ENCODE measurements at places on chromosomes 11 and 22.

GRCh38 chr22:33034753-33035152 lies 23.4 kb downstream of the SYN3 start:
- DNase-seq, result no peak

DNA sequence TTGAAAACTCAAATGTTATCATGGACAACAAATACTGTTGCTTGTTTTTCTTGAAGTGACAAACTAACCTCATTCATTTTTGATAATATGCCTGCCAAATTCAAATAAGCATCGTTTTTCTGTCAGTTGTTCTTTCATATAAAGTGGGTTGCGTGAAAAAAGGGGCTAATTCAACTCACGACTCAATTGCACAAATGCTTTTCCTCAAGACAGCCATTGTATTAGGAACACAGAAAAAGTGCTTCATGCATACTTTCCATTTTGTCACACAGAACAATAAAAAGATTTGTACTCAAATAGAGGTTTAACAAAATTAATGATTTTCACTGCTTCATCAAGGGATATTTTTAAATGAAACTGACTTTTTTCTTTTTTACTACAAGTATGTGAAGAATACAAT lies 94.6 kb upstream of the ALKBH3 start:
- no peak for DNase-seq

DNA sequence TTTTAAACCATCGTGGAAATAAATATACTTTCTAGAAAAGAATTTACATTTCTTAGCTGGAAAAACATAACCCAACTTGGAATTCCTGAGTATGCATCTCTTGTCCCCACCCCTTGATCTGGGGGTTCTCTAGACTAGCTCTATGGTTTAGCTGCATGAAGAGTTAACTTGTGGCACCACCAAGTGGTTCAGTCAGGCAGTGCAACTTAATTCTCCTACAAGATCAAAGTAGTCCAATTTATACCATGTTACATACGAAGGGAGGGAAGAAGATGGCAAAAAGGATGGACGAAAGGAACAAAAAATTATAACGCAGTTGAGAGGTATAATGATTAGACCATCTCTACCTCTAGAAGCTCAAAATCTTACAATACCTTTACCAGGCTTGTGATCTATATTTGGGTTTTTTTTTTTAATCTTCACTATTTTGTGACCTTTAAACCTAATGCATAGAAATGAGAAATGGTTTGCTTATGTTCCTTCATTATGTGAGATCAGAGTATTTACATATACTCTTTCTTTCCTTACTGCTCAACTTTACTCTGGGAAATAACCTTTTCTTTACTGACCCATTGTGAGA lies 28.5 kb upstream of the ALKBH3 start:
- no peak for DNase-seq

GRCh38 chr11:111120161-111120560 lies 125.4 kb upstream of the POU2AF2 start:
- DNase-seq, result no peak

GRCh38 chr11:110093407-110094297 lies 460 bp downstream of the ZC3H12C start:
- DNase-seq, result no peak

- DNase-seq, result no peak
Measured at GRCh38 chr11:38448284-38448683, 1850.2 kb upstream of the RAG2 start.

GRCh38 chr11:80173371-80174136 lies 732.7 kb upstream of the TENM4 start:
- no peak for DNase-seq

DNA sequence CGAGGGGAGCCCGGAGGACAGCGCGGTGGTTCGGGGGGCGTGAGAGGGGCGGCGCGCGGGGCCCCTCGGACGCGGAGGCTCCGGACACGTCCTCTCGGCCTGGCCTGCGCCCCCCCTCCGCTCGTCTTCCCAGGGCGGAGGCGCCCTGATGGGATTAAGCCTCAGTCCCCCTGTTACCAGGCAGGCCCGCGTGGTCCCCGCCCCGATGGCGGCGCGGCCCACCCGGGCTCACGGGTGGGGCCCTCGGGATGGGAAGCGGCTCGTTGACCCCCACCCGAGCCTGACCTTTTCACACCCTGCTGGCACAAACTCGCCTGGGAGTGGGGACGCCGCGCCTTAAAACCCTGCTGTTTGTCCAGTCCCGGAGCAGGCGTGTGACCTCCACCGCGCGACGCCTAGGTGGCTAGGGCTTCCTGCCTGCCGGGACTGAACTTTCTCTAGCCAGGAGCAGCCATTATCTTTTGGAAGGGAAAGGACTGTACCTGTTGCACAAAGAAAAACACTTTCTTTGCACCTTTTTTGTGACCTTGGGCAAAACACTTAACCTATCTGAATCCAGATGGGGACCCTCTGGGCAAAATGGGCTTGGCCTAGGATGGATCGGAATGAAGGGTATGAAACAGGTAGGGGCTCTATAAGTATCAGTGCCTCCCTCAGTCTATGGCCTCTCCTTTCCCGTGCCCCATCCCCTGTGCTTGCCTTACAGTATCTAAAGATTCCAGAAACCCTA lies 1.0 kb downstream of the KIAA1671 start:
- DNase-seq, result no peak

- DNase-seq, result no peak
Measured at GRCh38 chr22:37749831-37750595, 53.2 kb downstream of the TRIOBP start.

DNA sequence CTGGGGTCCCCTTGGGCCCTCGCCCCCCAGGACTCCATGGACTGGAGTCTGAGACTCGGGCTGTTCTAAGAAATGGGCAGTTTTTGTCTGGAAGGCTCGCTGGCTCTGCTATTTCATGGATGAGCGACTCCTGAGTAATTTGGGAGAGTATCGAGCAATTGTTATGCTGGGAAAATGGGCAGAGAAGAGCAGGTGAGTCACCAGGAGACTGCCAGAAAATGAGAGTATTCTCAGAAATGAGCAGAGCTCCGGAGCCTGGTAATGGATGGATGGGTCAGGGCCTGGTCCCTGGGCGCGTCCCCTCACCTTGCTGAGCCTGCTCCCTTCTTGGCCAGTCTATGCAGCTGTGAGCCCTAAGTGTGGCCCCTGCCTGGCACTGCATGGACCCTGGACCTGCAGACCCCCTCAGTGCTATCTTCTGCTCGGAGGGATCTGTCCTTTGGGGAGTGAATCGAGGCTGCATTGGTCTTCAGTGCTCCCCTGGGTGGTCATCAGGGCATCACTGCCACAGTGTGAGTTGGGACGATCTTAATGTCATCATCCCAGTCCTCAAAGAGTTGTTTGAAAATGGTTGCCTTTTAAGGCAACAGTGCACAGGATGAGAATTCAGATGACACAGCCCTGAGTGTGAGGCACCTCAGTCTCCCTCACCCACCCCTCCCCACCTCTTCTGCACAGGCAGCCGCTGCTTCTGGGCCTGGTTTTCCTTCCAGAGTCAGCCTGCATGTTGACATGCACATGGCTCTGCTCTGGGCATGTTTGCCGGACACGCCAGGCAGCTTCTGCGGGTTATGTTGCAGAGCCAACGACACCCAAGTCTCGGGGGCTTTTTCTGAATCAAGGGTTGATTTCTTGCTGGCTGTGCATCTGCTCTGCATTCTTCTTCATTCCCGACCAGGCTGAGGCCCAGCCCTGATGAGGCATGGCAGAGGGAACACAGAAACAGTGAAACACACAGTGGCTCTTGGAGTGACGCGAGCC lies 519.0 kb downstream of the TBC1D22A start:
- no peak for DNase-seq

DNA sequence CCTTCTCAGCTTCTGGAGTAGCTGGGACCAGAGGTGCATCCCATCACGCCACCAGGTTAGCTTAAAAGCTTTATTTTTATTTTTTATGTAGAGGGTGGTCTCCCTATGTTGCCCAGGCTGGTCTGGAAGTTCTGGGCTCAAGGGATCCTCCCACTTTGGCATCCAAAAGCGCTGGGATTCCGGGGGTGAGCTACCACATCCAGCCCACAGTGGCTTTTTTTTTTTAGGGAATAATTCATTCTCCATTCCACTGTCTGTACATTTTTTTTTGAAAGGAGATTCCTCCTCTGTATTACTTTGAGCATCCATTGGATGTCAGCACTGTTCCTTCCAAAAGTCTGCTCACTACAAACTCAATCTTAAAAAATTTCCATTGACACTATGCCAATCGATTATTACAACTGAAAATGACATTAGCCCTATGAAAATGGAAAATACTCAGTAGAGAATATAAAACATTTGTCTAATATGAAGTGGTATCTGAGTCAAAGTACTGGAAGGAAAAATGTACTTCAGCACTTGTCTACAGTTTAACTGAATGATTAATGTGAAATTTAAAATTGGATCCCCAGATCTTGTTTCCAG lies 1.3 kb upstream of the LPXN start:
- no peak for DNase-seq

DNA sequence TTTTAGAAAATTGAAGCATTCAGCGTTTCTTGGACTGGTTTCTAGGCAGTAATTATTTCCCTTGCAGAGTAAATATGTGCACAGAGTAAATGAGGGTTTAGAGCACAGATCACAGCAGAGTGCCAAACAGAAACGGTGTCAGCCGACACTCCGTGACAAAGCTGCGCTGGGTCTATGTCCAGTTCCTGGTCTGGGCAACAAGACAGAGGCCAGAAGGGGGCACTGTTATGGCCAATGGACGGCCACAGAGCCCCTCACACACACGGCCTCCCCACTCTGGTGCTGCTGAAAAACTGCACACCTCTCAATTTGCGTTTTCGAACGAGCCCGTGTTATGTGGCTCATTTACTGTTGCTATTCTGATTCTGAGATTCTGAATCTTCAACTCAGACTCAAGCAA lies 180.7 kb downstream of the MPPED1 start:
- DNase-seq, result no peak

DNA sequence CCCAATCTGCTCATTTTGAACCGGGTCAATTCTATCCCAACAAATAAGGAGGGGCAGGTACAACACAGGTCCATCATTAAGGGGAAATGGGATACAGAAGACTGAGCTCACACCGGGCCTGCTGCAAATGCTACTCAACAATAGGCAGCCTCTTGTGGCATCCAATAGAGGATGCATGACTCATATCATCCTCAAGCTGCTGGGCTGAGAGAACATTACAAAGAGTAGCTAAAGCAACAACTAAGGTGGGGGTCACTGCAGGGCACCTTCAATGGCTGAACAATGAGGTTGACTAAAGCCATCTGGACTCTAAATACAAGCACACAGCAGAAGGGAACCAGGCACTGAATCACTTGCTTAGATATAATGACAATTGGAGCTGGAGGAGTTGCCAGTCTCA lies 130.1 kb upstream of the SYN3 start:
- DNase-seq, result no peak

GRCh38 chr11:128174465-128175291 lies 412.7 kb downstream of the ETS1 start:
- DNase-seq, result no peak

GRCh38 chr22:35509960-35510359 lies 30.7 kb upstream of the RASD2 start:
- DNase-seq, result no peak

GRCh38 chr11:103585911-103586310 lies 450.5 kb upstream of the DDI1 start:
- no peak for DNase-seq

DNA sequence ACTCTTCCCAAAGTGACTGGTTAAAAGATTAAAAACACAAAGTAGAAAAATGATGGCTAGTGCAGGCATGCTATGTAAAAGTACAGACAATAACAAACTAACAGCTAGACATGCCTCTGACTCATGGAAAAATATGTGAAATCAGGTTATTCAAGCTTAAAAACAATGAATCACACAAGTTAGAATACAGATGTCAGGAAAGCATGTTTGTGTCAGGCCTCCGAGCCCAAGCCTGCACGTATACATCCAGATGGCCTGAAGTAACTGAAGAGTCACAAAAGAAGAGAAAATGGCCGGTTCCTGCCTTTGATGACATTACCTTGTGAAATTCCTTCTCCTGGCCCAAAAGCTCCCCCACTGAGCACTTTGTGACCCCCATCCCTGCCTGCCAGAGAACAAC lies 110.1 kb downstream of the NOX4 start:
- no peak for DNase-seq

DNA sequence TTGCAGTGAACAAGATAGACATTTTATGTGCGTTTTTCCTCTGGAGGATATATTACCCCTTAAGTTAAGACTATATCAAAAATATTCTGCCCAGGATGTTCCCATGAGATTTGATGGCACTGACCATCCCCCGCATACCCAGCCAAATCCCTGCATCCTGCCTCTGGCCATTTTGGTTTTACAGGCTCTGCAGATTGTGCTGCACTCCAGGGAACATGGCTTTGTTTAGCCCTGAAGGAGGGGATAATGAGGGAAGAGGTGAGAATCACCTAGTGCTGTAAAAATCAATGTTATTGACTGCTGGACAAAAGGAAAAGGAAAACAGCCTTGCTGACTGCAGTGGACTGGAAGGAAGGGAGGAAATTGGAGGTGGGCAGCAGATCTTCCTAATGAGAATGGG lies 717.4 kb downstream of the DLG2 start:
- DNase-seq, result no peak

GRCh38 chr11:76161261-76161961 lies 44.9 kb downstream of the WNT11 start:
- DNase-seq, result no peak

DNA sequence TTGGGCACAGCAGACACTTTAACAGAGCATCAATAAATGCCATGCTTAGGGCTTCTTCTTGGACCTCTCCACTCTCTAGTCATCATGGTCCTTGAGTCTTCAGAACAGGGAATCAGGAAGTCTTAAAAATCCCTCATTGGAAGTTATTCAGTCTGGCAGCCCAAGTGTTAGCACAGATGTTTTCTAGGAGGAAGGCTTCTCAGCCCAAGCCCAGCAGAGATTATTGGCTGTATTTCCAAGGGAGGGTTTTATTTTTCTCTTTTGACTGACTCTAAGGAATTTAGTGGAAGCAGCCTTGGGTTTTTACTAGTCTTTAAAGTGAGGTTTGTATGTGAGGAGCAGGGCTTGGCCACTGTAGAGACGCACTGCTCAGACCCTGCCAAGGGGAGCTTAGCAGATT lies 41.9 kb downstream of the CEP164 start:
- DNase-seq, result no peak
